ENCODE measurements at places on chromosomes 7 and 10. TPM values are rescaled to one million over a fixed set of nuclear protein-coding genes. Genes with fewer than 3 reads are reported as not detected.

The PLAC9 gene
- total RNA-seq, result 8.2 TPM

The PAX4 gene
- total RNA-seq, result 1.6 TPM

The TAS2R4 gene
- 1.2 TPM for total RNA-seq

- DNase-seq, result no peak
Observed at GRCh38 chr7:156178857-156179256, 366.6 kb upstream of the SHH start.

- no peak for DNase-seq
Observed at GRCh38 chr10:79449181-79450146, 4.0 kb upstream of the ZCCHC24 start.

DNA sequence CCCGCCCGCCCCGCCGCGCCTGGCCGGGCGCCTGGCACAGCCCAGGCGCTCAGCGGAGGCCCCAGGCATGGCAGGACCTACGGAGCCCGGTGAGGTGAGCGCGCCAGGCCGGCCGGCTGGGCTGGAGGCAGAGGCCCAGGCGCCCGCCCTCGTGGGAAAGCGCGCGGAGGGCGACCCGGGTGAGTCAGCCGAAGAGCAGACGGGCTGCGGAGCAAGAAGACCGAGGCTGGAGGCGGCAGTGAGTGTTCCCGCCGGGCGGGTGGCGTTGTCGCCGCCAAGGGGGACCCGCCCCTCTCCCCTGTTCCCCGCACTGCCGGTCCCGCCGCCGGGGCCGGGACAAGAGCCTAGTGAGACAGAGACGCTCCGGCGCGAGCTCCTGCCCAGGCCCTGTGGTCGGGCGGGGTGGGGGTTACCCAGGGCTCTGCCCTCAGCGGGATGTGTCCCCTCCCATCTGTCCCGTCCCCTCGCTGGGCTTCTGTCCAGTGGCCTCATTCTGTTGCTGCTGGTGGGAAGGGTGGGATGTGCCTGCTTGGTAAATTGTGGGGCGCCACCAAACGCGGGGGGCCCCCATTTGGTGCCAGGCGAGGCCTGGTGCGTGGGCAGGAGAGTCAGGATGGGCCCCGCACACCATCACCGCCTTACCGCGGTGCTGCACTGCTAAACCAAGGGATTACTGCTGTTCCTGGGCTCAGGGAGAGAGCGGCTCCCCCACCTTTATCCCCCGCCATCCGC lies 17.0 kb upstream of the NODAL start:
- DNase-seq, result peak; percentile 58

DNA sequence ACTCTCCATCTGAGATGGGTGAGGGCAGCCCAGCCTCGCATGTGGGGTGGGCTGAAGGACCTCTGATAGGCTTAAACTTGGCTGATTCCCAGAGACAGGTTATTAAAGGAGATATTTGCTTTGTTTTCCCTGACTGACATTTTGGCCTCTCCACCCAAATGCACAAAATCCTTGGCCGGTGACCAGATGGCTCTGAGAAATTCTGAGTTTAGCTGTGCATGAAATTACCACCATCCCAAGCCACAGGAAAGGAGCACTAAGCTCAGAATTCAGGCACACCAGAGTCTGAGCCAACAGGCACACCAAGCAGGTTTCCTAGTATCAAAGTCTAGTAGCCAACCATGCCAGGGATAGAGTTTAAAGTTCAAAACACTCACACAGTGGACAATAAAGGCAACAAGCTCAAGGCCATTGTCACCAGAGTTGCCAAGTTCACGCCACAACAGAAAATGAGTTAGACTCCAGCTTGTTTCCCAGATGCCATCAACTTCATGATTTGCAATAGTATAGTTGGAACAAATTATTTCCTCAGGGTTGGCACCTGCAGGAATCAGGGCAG lies 387.6 kb downstream of the KCNMA1 start:
- no peak for DNase-seq
